Caco-2 (cell line): ENCODE measurements at places on chromosomes 1 and 21. TPM values are rescaled to one million over a fixed set of nuclear protein-coding genes. Genes with fewer than 3 reads are reported as not detected.

DNA sequence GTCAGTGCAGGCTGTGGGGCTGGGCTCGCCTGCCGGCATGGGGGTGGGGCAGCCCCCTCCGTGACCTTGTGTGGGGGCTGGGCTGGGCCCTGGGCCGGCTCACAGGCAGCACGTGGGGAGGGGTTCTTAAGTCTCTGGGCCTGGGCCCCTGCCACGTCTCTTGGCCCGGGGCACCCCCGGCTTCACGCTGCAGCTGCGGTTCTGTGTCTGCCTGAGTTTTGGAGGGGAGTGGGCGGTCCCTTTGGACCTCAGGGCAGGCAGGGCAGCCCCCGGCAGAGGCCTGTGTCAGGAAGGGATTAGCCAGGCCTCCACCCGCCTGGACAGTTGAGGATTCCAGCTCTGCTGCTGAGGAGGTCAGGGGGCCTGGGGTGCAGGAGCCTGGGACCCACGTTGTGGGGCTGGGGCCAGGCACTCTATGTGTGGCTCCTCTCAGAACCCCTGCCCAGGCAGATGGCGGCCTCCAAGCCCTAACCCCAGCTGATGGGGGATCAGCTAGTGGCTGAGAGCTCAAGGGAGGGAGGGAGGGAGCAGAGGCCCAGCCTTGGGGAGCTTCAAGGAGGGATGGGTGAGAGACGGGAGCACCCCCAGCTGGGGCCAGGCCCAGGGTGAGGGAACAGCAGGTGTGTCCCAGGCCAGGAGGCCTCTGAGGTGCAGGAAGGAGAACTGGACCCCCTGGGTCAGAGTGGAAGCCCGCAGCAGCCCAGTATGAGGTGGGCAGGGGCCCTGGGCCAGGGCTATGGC is 1.8 kb upstream of the PLCH2 start:
- H3K27me3 ChIP-seq = no peaks in the 10 kb centered on the region; the same call in 1 of the 2 replicates
- DNase-seq = no peak
- no peak overlapping the region for H3K27ac ChIP-seq
- H3K36me3 ChIP-seq = no peaks in the 10 kb centered on the region
- peaks cover 6% of the 10 kb centered on the region; the same call in 1 of the 2 replicates for H3K4me1 ChIP-seq

The RGS8 gene
- not detected in 2 replicates for total RNA-seq

The PLEKHN1 gene
- 3.1 and 4.0 TPM in 2 replicates for total RNA-seq

GRCh38 chr1:1293263-1294249 is 13.3 kb downstream of the SCNN1D start:
- H3K4me3 ChIP-seq = no peak overlapping the region
- no peaks in the 10 kb centered on the region for H3K27me3 ChIP-seq
- no peaks in the 10 kb centered on the region; the same call in 1 of the 2 replicates for H3K4me1 ChIP-seq
- no peaks in the 10 kb centered on the region for H3K36me3 ChIP-seq
- no peak overlapping the region for H3K27ac ChIP-seq

GRCh38 chr1:202873026-202873425 is 15.9 kb downstream of the RABIF start:
- H3K4me3 ChIP-seq = no peak overlapping the region
- 0 out of 2 replicates have a peak, but pooled peaks cover 2% of the 10 kb centered on the region for H3K36me3 ChIP-seq
- H3K27me3 ChIP-seq = no peaks in the 10 kb centered on the region
- no peak overlapping the region for H3K27ac ChIP-seq

DNA sequence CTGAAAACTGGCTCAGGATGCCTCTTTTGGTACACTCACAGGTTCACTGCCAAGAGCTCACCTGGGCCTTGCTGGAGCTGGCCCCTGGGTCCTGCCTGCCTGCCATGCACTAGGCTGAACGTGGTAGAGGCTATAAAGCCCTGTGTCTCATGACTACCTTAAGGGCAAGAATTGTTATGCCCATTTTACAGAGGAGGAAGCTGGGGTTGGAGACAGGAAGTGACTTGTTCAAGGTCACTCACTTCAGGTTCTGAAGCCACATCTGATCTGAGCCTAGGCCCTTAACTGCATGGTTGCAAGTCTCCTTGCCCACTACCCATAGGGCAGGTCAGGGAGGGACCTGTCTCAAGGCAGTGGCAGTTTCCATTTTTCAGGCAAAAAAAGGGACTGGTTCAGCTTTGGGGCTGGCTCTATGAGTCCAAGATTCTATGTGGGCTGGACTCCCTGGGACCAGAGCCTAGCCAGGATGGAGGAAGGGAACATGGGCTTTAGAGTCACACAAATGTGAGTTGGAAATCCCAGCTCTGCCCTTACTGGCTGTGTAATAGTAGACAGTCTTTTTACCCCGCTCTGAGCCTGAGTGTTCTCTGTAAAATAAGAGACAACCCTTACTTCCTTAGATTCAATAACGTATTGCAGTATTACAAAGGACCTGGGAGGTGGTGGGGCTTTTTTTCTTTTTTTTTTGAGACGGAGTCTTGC is 7.8 kb downstream of the STK40 start:
- H3K36me3 ChIP-seq = no peaks in the 10 kb centered on the region
- DNase-seq = no peak
- H3K27ac ChIP-seq = no peak overlapping the region
- no peaks in the 10 kb centered on the region for H3K27me3 ChIP-seq
- no peak overlapping the region for H3K4me3 ChIP-seq
- no peaks in the 10 kb centered on the region; the same call in 1 of the 2 replicates for H3K4me1 ChIP-seq

The CFAP74 gene
- not detected in 2 replicates for total RNA-seq

DNA sequence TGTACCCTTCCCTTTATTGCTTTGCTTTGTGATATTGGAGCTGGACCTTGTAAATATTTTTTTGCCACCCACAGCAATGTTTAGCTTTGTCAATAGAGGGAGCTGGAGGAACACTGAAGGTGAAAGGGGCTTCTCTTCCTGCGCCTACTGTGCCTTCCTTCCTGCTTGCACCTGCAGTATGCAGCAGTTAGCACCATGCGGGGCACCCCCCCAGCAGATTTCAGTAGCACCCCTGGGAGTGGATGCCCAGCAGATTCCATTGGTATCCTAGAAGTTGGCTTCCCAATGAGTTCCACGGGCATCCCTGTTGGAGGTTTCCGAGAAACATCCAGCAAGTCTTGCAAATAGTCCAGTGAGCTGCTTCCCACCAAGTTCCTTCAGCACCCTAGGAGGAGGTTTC is 25.6 kb downstream of the S100A10 start:
- H3K27ac ChIP-seq = no peak overlapping the region
- H3K36me3 ChIP-seq = no peaks in the 10 kb centered on the region
- peaks cover 52% of the 10 kb centered on the region for H3K4me1 ChIP-seq
- DNase-seq = peak; percentile 69
- H3K4me3 ChIP-seq = no peak overlapping the region
- H3K27me3 ChIP-seq = no peaks in the 10 kb centered on the region

DNA sequence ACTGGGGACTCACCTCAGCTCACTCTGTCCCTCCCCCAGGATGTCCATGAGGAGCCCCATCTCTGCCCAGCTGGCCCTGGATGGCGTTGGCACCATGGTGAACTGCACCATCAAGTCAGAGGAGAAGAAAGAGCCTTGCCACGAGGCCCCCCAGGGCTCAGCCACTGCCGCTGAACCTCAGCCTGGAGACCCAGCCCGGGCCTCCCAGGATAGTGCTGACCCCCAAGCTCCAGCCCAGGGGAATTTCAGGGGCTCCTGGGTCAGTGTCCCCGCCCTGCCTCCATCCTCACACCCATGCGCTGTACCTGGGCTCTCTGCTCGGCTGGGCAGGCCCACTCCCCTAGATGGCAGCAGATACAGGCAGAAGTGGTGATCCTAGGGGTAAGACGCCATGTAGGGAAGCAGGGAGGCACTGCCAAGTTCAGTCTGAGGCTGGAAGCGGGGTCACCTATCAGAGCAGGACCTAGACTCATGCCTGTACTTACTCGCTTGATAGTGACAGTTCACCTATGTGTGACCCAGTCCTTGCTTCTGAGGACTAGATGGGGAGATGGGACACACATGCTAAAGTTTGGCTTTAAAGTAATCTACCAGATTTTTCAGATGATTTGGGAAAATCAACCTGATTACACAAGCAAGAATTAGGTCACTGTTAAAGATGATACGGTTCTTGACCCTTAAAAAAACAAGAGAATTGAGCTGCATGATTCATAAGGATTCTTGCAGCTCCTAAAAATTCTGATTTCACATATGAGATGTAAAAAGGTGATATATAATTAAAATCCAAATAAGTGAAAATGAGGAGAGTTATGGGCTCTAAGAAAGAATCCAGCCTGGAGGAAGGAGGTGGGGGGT is 38.7 kb downstream of the ETNK2 start:
- no peak for DNase-seq
- H3K4me3 ChIP-seq = no peak overlapping the region
- H3K27ac ChIP-seq = no peak overlapping the region
- no peaks in the 10 kb centered on the region for H3K27me3 ChIP-seq

The MMEL1 gene
- not detected in 2 replicates for total RNA-seq

DNA sequence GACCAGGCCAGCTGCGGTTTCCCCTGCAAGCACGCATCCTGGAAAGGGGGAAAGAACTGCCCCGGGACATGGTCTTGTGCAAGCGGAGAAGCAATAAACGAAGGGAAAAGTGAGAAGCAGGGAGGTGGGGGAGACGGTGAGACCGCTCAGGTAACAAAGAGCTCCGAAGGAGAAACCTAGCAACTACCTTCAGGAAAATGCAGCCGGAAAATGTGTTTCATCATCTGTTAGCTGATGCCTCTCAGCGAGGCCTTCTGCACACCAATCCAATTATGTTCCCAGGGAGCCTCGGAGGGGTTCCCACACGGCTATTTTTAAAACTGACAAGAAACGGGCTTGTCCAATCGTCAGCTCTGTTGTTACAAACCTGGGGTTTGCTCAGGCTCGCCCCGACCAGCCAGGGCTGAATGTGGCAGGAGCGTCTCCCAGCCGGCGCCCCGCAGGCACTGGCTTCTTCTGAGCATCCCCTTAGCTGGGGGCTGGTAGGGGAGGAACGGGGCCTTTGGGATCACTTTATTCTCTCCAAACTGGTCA is 3.4 kb downstream of the RIPK4 start:
- peak overlapping the region; percentile 79 for H3K27ac ChIP-seq
- no peaks in the 10 kb centered on the region for H3K36me3 ChIP-seq
- no peaks in the 10 kb centered on the region for H3K27me3 ChIP-seq
- DNase-seq = no peak
- H3K4me1 ChIP-seq = peaks cover 45% of the 10 kb centered on the region

DNA sequence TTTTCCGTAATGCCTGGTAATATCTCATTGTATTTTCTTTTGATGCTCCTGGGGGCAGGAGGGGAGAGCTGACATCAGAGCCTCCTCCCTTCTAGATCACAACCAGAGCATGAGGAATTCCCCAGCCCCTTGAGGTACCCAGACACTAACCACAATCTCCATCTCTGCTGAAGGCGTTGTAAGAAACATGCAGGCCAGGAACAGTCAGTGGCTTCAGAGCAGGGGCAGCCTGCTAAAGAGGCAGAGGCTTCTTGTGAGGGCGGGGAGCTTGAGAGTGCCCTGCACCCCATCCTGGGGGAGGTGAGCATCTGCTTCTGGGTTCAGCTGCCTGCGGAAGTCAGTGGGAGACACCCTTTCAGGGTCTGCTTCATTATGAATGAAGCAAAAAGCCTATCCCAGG is 19.0 kb downstream of the MAPKAPK2 start:
- no peak overlapping the region for H3K4me3 ChIP-seq
- H3K27ac ChIP-seq = no peak overlapping the region
- H3K27me3 ChIP-seq = no peaks in the 10 kb centered on the region
- H3K4me1 ChIP-seq = peaks cover 12% of the 10 kb centered on the region
- no peak for DNase-seq

DNA sequence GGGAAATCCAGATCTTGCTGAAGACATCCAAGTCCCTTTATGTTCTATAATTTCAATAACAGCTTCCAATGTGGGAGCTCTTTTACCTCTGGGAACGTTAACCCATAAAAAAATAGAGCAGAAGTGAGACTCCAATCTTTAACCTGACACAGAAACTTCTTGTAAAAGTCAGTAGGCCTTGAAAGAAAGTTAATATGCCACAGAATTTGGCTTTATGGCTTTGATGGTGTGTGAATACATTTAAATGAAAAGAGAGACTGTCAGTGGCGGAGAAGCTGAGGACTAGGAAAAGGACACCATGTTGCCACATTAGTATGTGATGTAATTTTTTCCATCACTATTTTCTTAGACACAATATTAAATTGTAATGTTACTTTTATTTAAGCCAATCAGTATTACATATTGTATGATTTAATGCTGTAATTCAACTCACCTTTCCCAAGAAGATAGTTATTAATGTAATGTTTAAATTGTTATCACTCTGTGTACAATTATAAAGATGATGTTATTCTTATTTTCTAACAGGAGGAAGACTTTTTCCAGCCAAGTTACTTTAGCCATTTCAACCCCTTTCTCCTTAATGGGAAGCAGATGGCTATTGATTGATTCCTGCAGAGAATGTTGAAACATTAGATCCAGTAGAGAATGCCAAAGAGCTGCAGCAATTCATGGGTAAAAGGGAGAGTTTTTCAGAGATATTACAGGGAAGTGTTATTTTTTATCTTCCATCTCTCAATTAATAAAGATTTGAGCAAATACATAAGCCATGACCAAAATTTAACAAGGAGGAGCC is 17.5 kb upstream of the CLDN8 start:
- H3K4me1 ChIP-seq = no peaks in the 10 kb centered on the region
- no peaks in the 10 kb centered on the region for H3K27me3 ChIP-seq
- no peak overlapping the region for H3K4me3 ChIP-seq
- no peak overlapping the region for H3K27ac ChIP-seq
- H3K36me3 ChIP-seq = no peaks in the 10 kb centered on the region

The SAMSN1 gene
- total RNA-seq = not detected in 2 replicates

- no peak overlapping the region for H3K4me3 ChIP-seq
- no peak overlapping the region for H3K27ac ChIP-seq
- peaks cover 40% of the 10 kb centered on the region for H3K4me1 ChIP-seq
Observed at GRCh38 chr1:205275133-205275532, 46.4 kb downstream of the NUAK2 start.

The FBXO2 gene
- total RNA-seq = 78.5 and 79.8 TPM in 2 replicates

GRCh38 chr1:209629621-209630382 is 22.4 kb downstream of the LAMB3 start:
- DNase-seq = no peak
- H3K4me3 ChIP-seq = no peak overlapping the region
- H3K27me3 ChIP-seq = no peaks in the 10 kb centered on the region
- H3K4me1 ChIP-seq = no peaks in the 10 kb centered on the region
- peaks cover 16% of the 10 kb centered on the region for H3K36me3 ChIP-seq

GRCh38 chr1:53754484-53755312 is 15.7 kb upstream of the GLIS1 start:
- 0 out of 2 replicates have a peak, but pooled peaks cover 4% of the 10 kb centered on the region for H3K4me1 ChIP-seq
- H3K36me3 ChIP-seq = no peaks in the 10 kb centered on the region
- H3K27me3 ChIP-seq = no peaks in the 10 kb centered on the region
- H3K27ac ChIP-seq = no peak overlapping the region
- H3K4me3 ChIP-seq = no peak overlapping the region

- no peak overlapping the region for H3K4me3 ChIP-seq
- H3K36me3 ChIP-seq = no peaks in the 10 kb centered on the region
- H3K27ac ChIP-seq = no peak overlapping the region
- no peaks in the 10 kb centered on the region for H3K27me3 ChIP-seq
Observed at GRCh38 chr1:24867084-24867870, 62.8 kb downstream of the RUNX3 start.

The ATF3 gene
- total RNA-seq = 21.8 and 25.8 TPM in 2 replicates

The FAM151A gene
- 21.4 and 22.3 TPM in 2 replicates for total RNA-seq
